ENCODE measurements at places on chromosomes 3 and 15. TPM values are rescaled to one million over a fixed set of nuclear protein-coding genes. Genes with fewer than 3 reads are reported as not detected.

- peak; percentile 22 for DNase-seq
These were observed 147.4 kb upstream of the BCHE start for GRCh38 chr3:165984589-165984988.

DNA sequence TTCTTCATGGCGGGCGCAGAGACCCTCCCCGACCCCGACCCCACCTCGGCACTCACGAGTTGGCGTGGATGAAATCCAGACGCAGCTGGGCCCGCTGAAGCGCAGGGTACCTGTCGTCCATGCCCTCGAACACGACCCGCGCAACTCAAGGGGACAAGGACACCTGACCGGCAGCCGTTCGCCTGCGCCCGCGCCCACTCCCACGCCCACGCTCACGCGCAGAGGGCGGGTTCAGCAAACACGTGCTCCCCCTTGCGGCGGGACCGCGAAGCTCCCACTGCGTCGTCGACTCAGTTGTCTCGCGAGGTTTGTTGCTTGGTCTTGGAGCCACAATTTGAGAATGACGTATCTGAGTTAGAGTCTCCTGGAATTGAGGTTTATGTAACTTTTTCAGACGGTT is at the start of gene MORC1:
Gene MORC1, minus strand, starts transcription at position 196 of the 400 bp plus-strand sequence. Its CDS starts 75 bp downstream, at position 121.
- DNase-seq, result no peak

GRCh38 chr3:119362940-119363725 is 69.0 kb downstream of the ARHGAP31 start:
- DNase-seq, result no peak

Gene WWTR1
- total RNA-seq, result 22.0 TPM

Gene CYP8B1
- not detected for total RNA-seq

Gene RASGRP1
- total RNA-seq, result 2.9 TPM

Gene AMIGO3
- total RNA-seq, result 5.8 TPM

Gene HES1
- total RNA-seq, result 49.4 TPM

Gene RTP3
- total RNA-seq, result 0.07 TPM

Gene ROBO2
- total RNA-seq, result 8.3 TPM

Data from H7 (cell line).